B cell (primary cell): ENCODE measurements at places on chromosomes 5 and 9. TPM values are rescaled to one million over a fixed set of nuclear protein-coding genes. Genes with fewer than 3 reads are reported as not detected.
A peak's percentile ranks its signal among the peaks of the same experiment; 100 is the strongest.

PCDHA1 gene
- not detected in 2 replicates for total RNA-seq

ATP10B gene
- total RNA-seq, result not detected in 2 replicates

GRCh38 chr5:1276930-1277329 is 17.9 kb downstream of the TERT start:
- H3K36me3 ChIP-seq, result no peaks in the 10 kb centered on the region
- no peak overlapping the region for H3K27ac ChIP-seq
- DNase-seq, result no peak
- H3K4me3 ChIP-seq, result no peak overlapping the region
- no peaks in the 10 kb centered on the region for H3K4me1 ChIP-seq

DNA sequence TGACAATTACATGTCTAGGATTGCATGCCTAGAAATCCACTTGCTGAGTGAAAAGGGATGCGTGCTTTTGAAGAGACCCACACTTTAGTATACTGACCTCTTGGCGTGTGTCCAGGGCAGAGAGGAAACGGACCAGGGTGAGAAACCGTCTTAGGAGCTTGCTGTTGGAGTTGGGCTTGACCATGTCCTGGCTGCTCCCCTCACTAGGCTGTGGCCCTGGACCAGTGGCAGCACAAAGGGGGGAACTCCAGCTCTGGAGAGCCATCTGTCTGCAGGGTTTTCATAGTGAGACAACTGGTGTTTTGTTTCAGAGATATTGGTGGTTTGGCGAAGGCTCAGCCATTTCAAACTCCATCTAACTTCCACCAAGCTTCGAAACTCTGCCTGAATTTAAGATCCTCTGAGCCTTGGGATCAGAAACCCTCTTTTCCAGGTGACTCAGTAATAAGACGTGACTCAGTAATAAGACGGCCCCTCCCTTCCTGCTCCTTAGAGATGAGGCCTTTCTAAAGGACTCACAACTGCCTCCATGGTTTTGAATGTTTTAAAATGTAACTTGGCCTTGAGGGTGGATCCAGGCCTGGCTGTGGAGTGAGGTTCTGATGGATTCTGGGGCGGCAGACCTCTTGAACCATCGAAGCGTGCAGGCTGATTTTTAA is 165.8 kb downstream of the MELK start:
- no peak for DNase-seq
- H3K4me1 ChIP-seq, result peaks cover 13% of the 10 kb centered on the region
- peaks cover 31% of the 10 kb centered on the region for H3K27me3 ChIP-seq
- H3K4me3 ChIP-seq, result no peak overlapping the region
- no peak overlapping the region for H3K27ac ChIP-seq
- no peaks in the 10 kb centered on the region for H3K36me3 ChIP-seq

DNA sequence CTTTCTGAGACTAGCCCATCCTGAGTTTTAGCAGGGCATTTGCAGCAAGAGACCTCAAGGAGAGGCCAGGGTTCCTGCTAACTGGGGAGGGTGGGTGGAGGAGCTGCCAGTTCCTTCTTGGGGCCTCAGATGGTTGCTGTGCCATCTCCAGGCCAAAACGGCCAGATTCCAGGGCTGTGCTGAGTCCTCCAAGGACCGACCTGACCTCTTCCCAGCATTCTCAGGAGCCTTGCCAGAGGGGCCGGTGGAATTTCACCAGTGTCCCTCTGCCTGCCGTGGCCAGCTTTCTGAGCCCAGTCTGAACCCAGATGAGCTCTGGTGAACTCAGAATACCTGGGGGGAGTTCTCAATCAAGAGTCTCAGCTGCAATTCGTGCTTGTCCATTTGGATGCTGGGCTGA is 54.3 kb downstream of the TSTD2 start:
- no peaks in the 10 kb centered on the region for H3K27me3 ChIP-seq
- H3K4me1 ChIP-seq, result no peaks in the 10 kb centered on the region
- no peak overlapping the region for H3K4me3 ChIP-seq
- H3K27ac ChIP-seq, result no peak overlapping the region
- H3K36me3 ChIP-seq, result no peaks in the 10 kb centered on the region

DNA sequence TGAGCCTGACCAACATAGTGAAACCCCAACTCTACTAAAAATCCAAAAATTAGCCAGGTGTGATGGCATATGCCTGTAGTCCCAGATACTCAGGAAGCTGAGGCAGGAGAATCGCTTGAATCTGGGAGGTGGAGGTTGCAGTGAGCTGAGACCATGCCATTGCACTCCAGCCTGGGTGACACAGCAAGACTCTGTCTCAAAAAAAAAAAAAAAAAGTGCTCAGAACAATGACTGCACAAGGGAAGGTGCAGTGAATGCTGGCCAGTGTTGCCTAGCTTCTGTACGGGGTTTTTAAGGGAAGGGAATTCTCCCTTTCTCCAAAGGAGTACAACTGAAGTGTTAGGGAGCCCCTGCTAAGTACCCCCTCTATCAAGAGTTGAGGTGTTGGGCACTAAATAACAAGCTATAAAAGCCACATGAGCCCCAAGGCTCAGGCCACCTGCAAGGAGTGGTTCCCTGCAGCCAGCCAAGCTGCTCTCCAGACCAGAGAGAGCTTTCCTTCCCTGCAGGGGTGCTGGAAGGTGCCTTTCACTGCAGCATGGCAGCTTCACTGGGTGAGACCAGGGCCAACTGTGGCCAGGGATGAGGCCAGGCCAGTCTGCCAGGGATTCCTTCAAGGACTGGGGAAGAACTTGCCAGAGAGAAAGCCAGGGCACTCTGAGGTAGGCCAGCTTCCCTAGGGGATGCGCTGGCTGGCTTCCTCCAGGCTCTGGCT is 14.8 kb downstream of the GADD45G start:
- H3K36me3 ChIP-seq, result no peaks in the 10 kb centered on the region
- DNase-seq, result no peak
- H3K4me1 ChIP-seq, result no peaks in the 10 kb centered on the region
- H3K4me3 ChIP-seq, result no peak overlapping the region
- H3K27me3 ChIP-seq, result no peaks in the 10 kb centered on the region

DNA sequence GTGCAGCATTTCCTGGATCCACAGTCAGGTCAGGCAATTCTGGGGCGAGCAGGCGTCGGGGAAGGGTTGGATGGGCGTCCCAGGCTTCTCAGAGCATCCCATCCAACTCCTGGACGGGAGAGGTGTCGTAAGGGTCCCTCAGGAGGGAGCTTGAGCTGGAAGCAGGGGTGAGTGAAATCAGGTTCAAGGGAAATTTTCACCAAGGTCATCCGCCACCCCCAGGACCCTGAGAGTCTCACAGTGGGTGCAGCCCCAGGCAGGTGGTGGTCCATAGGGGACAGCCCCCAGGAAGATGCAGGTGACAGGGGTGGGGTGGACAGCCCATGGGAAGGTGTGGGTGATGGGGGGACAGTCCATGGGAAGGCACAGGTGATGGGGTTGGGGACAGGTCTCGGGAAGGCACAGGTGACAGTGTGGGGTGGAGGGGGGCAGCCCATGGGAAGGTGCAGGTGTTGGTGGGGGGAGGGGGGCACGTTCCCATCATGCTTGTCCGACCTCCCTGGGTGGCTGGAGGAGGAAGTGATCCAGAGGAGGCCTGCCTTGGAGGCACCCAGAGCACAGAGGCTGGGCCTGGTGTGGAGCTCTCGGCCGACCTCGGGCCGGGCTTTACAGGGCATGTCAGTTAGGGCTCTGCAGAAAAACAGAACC is 48.9 kb downstream of the AHRR start:
- H3K36me3 ChIP-seq, result no peaks in the 10 kb centered on the region
- H3K4me1 ChIP-seq, result peaks cover 27% of the 10 kb centered on the region
- H3K4me3 ChIP-seq, result no peak overlapping the region

GRCh38 chr5:135079099-135079681 is 45.2 kb upstream of the PITX1 start:
- H3K36me3 ChIP-seq, result no peaks in the 10 kb centered on the region
- DNase-seq, result no peak
- no peaks in the 10 kb centered on the region for H3K4me1 ChIP-seq
- H3K27ac ChIP-seq, result no peak overlapping the region
- no peak overlapping the region for H3K4me3 ChIP-seq

- no peaks in the 10 kb centered on the region for H3K27me3 ChIP-seq
- H3K27ac ChIP-seq, result no peak overlapping the region
- no peak overlapping the region for H3K4me3 ChIP-seq
- H3K4me1 ChIP-seq, result no peaks in the 10 kb centered on the region
- no peak for DNase-seq
These were observed 31.0 kb upstream of the ISOC1 start for GRCh38 chr5:129063483-129064113.

DNA sequence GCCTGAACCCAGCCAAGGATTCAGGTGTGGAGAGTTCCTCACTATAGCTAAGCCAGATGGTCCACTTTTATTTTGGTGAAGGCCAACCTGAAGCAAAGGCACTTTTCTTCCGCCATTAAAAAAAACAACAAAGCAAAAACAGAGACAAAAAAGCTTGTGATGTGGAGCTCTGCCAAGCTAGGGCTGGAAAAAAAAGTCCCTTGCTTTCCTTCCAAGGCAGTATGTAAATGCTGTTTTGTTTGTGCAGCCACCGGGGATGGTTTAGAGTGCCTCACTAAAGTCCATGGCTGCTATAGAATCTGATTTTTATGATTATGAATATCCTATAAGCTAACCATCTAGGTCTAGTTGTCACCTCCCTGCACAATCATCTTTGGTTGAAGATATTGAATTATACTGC is 14.9 kb downstream of the MEGF10 start:
- no peak for DNase-seq
- no peak overlapping the region for H3K4me3 ChIP-seq
- no peaks in the 10 kb centered on the region for H3K27me3 ChIP-seq
- H3K27ac ChIP-seq, result no peak overlapping the region
- no peaks in the 10 kb centered on the region for H3K36me3 ChIP-seq
- H3K4me1 ChIP-seq, result no peaks in the 10 kb centered on the region

- H3K27ac ChIP-seq, result no peak overlapping the region
- H3K4me1 ChIP-seq, result no peaks in the 10 kb centered on the region
- no peaks in the 10 kb centered on the region for H3K27me3 ChIP-seq
- no peak for DNase-seq
These were observed 18.1 kb upstream of the CLK4 start for GRCh38 chr5:178644826-178645545.

GRCh38 chr5:132961887-132962286 is 1.5 kb downstream of the AFF4 start:
- H3K4me1 ChIP-seq, result peaks cover 17% of the 10 kb centered on the region
- peak overlapping the region; percentile 73 for H3K4me3 ChIP-seq
- peaks cover 9% of the 10 kb centered on the region for H3K36me3 ChIP-seq

- no peaks in the 10 kb centered on the region for H3K27me3 ChIP-seq
- no peak overlapping the region for H3K4me3 ChIP-seq
- H3K36me3 ChIP-seq, result no peaks in the 10 kb centered on the region
- no peak overlapping the region for H3K27ac ChIP-seq
- no peak for DNase-seq
These were observed 218.2 kb upstream of the ADAMTSL1 start for GRCh38 chr9:18255747-18256146.

DNA sequence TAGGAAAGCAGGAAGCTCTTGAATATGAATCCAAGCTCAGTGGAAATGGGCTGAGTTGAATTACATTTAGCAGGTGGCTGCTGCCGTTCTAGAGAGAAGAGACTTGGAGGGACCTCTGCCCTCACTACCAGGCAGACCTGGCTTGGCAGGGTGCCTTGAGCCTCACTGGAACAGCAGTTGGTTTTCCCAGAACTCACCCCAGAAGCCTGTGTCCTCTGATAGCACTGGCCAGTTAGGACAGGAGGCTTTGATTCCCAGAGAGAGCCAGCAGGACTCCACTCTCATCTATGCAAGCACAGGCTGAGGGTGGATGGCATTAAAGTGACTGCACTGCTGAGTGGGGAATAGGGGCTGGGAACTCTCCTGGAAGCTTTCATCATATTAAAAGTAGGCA is 54.8 kb downstream of the PWWP2A start:
- DNase-seq, result no peak
- no peaks in the 10 kb centered on the region for H3K27me3 ChIP-seq
- H3K27ac ChIP-seq, result no peak overlapping the region
